ENCODE measurements at places on chromosomes 16 and 17.

GRCh38 chr17:57284583-57284982 lies 28.3 kb downstream of the MSI2 start:
- DNase-seq = no peak

DNA sequence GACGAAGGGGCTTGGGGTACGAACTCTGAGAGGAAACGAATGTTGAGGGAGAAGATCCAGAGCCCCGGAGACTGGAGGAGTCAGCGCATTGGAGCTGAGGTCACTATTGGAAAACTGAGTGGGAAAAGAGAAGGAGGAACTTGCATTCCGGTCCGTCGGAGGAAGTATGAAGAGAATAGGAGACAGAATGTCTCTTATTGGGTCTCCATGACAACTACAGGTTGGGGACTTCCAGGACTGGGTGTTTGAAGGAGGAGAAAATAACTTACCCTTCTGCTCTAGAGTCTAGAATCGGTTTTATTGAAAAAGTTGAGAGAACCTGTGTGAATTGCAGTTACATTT lies 537 bp downstream of the GOSR1 start:
- no peak for DNase-seq

DNA sequence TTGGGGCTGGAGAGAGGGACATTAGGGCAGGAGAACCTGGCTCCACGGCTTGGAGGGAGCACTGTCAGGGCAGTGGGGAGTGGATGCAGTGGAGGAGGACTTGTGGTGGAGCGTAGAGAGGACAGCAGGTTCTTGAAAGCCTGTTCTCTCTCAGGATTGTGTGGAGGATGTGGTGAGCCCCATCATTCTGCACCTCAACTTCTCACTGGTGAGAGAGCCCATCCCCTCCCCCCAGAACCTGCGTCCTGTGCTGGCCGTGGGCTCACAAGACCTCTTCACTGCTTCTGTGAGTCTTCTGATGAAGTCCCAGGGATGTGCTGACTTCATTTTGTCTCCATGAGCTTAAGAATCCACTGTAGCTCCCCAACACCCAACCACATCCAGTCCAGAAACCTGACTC lies 13.5 kb downstream of the COX6A2 start:
- DNase-seq = no peak

GRCh38 chr17:75917917-75918445 lies 13.3 kb upstream of the MRPL38 start:
- DNase-seq = no peak

- DNase-seq = no peak
These were observed 107.5 kb downstream of the NOG start for GRCh38 chr17:56700919-56701420.

- no peak for DNase-seq
These were observed 432.5 kb downstream of the RBFOX1 start for GRCh38 chr16:7765079-7765550.

DNA sequence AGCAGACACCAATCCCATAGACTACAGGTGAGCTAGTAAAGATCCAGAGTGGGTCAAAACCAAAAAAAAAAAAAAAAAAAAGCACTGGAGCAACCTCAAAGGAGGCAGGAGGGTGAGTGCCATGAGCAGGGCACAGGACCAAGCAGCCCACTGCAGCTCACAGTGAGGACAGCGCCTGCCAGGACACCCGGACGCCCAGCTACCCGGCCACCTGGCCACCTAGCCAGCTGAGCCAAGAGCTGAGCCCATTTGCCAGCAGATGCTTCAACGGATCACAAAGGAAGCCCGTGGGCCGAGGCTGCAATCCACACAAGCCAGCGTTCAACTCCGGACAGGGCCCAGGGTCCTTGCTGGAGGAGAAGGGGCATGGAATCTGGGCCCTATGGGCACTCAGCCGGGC lies 15.1 kb downstream of the AXIN1 start:
- no peak for DNase-seq

- DNase-seq = no peak
These were observed at the start of gene BCAR1 for GRCh38 chr16:75251280-75252048. BCAR1 (minus strand) TSS chr16:75251624; CDS start chr16:75251482, 142 bp downstream.

- DNase-seq = no peak
These were observed 12.2 kb downstream of the USB1 start for GRCh38 chr16:58013201-58013956.

DNA sequence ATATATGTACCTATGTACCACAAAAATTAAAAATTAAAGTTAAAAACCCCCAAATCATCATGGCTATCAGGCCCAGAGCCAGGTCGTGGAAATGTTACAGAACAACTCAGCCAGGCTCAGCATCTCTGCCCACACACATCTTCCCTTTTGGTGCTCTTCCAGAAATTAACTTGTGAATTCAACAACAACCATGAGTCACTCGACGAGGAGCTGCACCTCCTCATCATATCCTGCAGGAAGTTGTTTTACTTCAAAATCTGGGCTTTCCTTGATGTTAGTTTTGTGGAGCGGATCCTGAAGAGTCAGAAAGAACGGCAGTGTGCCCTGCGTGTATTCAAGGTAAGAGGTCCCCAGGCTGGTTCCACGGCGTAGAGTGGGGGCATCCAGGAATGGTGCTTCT lies 10.6 kb downstream of the FBXO39 start:
- no peak for DNase-seq

GRCh38 chr17:44086364-44087311 lies 16.1 kb downstream of the G6PC3 start:
- peak; percentile 76 for DNase-seq

GRCh38 chr16:11734653-11735043 lies 8.0 kb downstream of the TXNDC11 start:
- no peak for DNase-seq

GRCh38 chr16:75292691-75293090 lies 41.3 kb upstream of the BCAR1 start:
- no peak for DNase-seq

DNA sequence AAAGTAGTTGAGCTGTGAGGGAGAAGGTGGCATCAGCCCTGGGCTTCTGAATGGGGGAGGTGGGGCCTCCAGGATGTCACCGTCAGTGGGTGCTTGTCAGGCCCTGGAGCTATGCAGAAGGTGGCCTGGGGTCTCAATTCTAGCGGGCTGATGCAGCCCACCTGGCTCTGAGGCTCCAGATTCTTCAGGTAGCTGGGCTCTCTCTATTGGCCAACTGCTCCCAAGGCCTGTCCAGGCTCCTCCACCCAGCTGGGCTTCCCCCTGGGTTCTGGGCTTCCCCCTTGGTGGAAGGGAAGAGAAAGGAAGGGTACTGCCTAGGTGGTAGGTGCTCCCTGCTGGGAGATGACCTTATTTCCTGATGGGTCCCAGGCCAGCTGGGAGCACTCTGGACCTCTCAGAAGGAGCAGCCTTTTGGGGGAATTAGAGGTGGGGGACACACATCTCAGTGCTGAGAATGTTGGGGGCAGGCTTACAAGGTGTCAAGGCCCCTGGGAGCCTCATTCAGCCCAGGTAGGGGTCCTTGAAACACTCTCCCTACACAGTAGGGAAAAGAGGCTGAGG lies 1728.3 kb downstream of the TP53TG3F start:
- DNase-seq = no peak

GRCh38 chr17:77908501-77908900 lies 50.0 kb upstream of the TNRC6C start:
- DNase-seq = no peak

DNA sequence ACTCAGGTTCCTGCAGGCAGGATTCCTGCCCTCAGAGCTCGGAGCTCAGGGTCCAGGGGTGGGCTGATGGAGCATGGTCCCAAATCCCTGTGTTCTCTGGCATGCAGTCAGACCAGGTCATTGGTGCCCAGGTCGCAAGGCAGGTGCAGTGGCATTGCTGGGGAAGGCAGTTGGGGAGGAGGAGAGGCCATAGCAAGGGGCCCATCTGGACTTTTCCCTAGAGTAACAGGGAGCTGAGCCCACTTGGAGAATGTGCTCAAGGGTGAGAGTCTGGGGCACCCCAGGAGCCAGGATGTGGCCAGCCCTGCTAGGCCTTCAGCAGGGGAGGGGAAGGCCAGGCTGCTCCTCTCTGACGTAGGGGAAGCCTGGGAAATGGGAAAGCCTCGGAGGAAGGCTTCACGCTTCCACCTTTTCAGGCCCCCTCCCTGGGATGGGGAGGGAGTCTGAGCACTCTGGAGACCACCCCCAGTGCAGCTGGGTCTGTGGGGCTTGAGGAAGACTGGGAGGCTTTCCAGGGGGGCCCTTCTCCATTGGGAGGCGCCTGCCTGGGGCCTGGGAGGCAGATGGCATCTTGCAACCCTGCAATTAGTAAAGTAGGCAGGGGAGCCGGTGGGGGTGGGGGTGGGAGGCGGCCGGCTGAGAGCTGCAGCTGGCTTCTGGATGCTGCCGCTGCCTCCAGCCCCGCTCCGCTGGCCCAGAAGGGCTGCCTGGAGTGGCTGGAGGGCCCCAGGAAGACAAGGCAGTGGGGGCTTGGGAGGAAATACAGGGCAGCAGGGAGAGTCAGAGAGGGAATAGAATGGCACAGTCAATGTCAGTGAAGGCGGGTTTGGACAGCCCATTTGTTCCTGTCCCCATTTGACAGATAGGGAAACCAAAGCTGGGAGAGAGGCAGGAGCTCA lies 21.1 kb upstream of the DOK4 start:
- DNase-seq = no peak

- DNase-seq = no peak
These were observed 455.5 kb downstream of the SOX9 start for GRCh38 chr17:72576289-72576759.

GRCh38 chr17:62599964-62600657 lies 27.4 kb upstream of the MRC2 start:
- DNase-seq = no peak

DNA sequence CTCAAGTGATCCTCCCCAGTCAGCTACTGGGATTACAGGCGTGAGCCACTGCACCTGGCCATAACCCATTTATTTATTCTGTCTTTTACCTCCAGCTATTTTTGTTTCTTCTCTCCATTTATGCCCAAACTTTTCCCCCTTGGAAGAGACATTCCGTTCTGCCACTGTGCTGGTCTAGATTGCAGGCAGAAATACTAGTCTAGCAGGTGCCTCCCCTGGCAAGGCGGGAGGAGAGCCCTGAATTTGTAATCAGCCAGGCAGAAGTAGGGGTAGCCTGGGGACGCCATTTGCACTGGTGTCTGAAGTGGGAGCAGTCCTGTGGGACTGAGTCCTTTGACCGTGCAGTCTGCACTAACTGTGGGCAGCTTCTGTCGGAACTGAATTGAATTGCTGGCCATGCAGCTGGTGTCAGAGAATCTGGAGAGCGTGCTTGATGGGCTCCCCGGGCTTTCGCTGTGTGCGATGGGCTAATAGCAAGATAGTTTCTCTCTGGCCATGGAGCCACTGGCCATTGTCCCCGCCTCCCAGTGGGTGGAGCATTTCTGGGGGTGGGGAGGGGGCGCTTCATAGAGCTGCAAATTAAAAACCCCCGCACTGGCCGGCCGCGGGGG lies 31.5 kb upstream of the LITAF start:
- no peak for DNase-seq

DNA sequence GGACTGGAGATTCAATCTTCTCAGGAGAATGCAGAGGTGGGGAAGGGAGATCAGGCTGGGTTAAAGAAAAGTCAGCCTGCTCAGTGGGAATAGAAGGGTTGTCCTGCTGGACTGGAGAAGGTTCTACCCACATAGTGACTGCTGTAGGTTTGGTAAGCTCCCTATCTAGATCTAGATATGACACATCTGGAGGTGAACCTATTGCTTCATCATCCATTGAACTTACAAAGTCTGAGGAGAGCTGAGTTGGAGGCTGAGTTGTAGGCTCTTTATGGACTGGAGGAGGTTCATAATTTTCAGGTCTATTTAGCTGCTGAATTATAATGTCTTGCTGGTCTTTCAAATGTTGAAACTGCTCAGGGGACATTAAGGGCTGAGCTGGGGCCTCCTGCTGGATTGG lies 46.0 kb upstream of the NF1 start:
- no peak for DNase-seq

GRCh38 chr17:61338000-61338798 lies 61.4 kb upstream of the TBX2 start:
- DNase-seq = no peak

DNA sequence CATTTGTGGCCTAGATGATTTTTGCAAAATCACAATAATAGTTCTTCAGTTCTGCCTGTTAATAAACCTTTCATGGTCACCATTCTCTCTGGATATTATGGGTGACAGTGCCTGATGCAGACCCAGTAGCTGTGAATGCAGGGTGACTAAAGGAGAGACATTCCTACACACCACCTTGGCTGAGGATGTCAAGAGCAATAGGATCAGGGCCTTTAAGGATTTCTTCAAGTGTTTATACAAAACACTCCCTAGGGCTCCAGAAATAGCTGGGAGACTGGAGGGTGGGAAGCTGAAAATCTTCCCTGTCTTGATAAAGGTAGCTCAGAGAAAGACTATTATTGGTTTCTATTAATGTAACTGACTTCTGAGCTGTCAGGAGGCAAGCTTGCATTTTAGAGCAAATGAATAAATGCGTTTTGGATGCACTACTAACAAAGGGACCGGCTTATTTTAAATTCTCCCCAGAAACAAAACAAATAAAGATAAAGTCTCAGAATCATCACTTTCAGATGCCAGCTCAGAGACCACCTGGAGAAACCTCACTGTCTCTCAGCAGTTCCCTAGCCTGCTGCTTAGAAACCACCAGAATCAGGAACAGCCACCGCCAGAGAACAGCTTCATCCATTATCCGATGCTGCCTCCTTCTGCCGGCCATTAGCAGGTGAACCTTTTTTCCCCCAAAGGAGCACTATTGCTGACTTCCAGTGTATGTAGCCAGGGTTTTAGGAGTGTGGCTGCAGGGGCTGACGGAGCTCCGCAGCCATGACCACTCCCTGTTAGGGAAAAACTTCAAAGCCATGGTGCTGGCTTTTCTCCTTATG lies 171.4 kb upstream of the DYNLRB2 start:
- DNase-seq = no peak

GRCh38 chr17:82230609-82231311 lies 1.9 kb downstream of the SLC16A3 start:
- DNase-seq = no peak

DNA sequence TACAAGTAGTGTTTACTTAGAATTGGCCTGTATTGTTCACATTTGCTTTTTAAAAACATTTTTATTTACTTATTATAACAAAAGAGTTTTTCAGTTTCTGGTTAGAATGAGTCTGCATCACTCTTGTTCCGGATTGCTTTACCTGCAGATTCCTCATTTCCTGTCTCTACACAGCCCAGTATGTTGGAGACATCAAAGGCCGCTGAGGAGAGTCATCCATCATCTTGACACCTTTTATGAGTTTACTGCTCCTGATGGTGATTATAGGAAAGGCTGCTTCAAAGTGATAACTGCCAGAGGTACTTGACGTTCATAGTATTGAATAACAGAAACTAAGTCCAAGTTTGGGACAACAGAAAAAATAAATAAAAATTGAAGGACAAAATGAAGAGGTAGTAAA lies 490.5 kb upstream of the CA10 start:
- DNase-seq = no peak

- DNase-seq = no peak
These were observed 38.3 kb upstream of the HAPSTR1 start for GRCh38 chr16:9053006-9053601.

DNA sequence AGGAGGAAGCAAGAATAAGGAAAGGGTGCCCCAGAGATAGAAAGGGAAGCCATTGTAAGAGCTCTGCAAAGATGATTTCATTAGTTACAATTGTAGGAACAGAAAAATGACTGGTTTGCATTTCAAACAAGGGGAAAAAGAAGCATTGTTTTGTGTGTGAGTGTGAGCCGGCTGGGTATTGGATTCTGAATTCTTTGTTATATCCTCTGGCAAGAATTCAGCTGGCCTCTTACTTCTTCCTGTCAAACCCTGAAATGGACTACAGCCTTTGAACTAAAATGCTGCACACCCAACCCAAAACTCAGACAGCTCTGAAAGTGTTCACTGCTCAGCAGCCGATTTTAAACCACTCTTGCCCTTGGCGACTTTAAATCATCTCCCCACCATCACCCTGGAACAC lies 461.3 kb downstream of the PMP22 start:
- DNase-seq = no peak

- no peak for DNase-seq
These were observed 127.3 kb downstream of the CDRT15L2 start for GRCh38 chr17:20706751-20707373.

All from stimulated activated CD4-positive, alpha-beta T cell treated with anti-CD3 and anti-CD28 coated beads, Interleukin-2, amount 100 ng/mL, for 4 hours (primary cell).